NCI-H510A (cell line): ENCODE measurements at places on chromosomes 5 and 9.

- DNase-seq = no peak
These were observed 88.0 kb downstream of the DAP start for GRCh38 chr5:10673017-10673389.

DNA sequence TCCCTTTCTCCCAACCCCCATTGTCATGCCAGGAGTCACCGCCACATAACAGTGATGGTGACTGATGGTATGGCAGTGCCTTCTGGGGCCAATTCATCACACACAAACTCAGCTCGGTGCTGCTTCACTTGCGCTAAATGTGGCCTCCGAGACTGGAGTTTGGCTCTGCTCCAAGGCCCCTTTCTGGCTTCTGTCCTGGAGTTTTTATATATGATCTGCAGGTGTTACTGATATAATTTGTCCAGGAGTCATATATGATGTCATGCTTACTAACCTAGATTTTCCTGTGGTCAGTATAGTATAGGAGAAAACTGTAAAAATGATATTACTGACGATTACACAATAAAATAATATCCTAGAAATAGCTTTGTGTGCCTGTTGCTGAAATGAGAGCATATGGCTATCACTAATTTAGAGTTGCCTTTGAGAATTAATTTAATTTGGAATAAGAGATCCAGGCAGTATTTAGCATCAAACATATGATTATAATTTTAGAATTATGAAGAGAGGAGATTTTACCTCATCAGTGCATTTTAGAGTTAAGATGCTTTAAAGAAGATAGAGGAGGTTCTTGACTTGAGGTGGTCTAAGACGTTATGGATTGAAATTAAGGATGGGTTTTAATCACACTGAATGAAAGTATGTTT lies 334.1 kb upstream of the CD180 start:
- no peak for DNase-seq

DNA sequence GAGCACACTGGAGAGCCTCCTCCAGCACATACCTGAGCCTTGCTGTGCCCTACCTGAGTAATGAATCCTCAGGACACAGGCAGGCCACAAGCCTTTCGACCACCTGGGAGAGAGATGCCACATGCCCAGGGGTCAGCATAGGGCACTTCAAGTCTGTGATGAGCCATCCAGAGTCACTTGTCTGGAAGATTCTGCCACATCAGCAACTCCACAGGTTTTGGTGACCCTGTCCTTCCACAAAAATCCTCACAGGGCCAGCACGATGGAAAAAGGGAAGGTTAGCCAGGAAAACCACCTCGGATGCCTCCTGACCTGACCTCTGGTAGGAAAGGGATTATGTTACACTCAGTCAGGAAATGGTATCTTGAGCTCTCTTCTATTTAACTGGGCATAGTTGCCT lies 46.8 kb downstream of the FRMD3 start:
- no peak for DNase-seq

GRCh38 chr9:130364619-130365322 lies 80.0 kb upstream of the ASS1 start:
- DNase-seq = no peak

- DNase-seq = no peak
These were observed 21.1 kb upstream of the CYSTM1 start for GRCh38 chr5:140153905-140154304.

DNA sequence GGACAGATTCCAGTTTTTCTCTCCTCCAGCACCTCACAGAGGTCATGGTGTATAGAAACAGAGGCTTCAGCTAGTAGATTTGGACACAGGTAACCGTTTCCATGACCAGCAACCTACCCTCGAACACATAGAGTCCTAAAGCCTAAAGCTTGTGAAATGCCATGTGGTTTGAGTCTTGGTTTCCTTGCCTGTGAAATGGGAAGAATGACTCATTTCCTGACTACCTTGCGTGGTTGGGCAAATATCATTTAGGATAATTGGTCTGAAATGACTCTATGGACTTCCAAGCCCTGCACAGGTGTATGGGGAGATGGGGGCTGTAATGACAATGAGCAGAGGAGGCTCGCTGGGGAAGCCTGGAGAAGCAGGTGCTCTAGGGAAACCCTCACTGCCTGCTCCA lies 134.6 kb downstream of the TTLL11 start:
- no peak for DNase-seq

- DNase-seq = no peak
These were observed 1901.9 kb upstream of the ACO1 start for GRCh38 chr9:30482499-30482898.

- no peak for DNase-seq
These were observed 30.5 kb upstream of the HAPLN1 start for GRCh38 chr5:83751201-83751600.

- DNase-seq = no peak
These were observed 106.1 kb downstream of the SH3TC2 start for GRCh38 chr5:148956477-148957385.

GRCh38 chr9:123883634-123884033 lies 46.3 kb downstream of the DENND1A start:
- no peak for DNase-seq

DNA sequence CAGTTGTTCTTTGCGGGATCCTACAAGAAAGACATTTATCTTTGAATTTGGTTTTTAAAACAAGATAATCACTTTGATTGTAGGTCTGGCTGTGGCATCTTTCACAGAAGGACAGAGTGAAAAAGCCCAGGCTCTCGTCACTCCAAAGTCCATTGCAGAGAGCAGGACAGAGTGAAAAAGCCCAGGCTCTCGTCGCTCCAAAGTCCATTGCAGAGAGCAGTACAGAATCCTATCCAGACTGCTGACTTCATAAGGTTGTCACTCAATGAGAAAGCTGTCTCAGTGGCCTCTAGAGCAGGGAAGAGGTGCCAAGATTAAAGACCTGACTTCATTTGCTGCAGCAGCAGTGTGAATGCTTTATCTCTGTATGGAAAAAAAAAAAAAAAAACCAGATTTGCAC lies 16.3 kb upstream of the GPX8 start:
- DNase-seq = no peak

DNA sequence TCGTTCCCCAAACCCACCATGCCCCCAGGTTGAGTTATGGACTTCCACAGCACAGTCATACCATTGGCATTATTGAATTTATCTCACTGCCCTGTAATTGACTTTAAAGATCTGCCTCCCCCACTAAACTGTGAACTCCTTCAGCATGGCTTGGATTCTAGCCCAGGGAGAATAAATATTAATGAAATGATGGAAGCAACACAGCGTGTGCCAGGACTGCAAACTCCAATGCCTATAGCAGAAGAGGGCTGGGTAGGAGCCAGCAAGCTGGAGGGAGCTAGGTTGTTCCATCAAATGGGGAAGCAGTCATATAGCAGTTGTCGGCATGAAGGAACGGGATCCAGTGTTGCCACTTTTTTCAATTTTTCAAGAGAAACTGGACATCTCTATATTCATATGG lies 69.0 kb upstream of the MSX2 start:
- DNase-seq = no peak

DNA sequence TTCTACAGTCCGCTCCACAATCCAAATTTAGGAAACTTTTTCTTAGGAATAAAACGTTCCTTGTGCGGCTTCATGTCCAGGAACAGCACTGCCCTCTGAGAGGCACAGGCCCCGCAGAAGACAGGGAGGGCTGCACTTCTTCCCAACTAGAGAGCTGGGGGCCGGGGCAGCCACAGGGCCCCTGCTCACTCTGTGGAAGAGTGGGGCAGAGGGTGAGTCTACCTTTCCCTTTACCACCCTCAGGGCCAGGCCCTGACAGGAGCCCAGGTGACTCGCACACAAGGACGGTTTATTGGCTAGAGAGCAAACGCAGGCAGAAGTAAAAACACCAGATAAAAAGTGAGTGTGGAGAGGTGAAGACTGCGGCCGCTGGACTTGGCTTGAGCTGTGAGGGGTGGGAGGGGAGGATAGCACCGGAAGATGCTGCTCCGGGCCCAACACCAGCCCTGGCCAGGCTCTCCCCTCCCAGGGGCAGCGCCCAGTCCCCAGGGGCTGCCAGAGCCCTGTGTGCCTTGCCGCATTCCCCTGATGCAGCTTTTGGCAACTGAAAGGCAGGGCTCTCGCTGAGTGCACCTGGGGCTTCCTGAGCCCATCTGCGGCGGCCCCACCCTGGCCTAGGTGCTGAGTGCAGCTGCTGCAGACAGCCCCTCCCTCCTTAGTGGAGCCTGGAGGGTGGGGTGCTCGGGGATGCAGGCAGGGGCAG lies 20.2 kb downstream of the SH3GLB2 start:
- no peak for DNase-seq

DNA sequence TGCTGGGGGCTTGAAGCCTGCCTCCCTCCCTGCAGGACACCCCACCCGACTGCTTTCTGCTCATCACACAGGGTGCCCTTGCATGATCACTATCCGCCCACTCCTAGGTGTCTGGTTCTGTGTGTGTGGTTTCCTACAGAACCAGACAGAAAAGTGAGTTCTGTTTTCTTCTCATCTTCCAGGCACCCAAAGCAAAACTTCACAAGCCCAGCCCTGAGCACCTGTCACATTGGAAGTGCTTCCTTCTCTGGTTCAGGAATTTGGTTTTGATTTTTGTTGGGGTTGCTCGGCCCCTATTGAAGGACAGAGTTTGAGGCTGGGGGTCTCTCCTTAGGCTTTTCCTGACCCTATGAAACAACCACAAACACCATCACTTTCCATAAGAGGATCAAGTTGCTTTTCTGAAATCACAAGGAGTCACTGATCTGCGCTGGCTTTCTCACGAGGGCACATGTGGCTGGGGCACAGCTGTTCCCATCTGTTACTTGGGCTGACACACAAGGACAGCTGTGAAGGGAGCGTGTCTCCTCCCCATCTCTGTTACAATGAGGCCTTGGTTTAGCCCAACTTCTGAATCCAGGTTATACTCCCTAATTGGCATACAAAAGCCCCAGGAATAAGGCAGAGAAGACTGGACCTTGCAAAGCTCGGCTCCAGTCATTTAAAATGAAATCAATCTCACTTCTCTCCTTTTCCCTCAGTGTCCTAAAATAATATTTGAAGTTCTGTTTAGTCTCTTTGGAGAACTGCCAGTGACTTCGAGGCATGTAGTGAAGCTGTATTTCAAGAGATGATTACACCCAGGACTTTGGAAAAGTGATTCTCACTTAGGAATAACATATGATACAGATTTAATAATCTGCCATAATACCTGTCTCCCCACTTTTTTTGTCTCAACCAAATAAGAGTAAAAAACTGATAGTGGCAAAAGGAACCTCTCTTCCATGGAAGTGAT lies 213.1 kb upstream of the GAS1 start:
- no peak for DNase-seq

- no peak for DNase-seq
These were observed 131.3 kb upstream of the DAP start for GRCh38 chr5:10892147-10892910.

- no peak for DNase-seq
These were observed 22.3 kb downstream of the FBXW2 start for GRCh38 chr9:120770931-120771330.

GRCh38 chr5:179311091-179311470 lies 34.2 kb downstream of the ADAMTS2 start:
- no peak for DNase-seq

GRCh38 chr9:36457836-36458429 lies 57.9 kb upstream of the RNF38 start:
- no peak for DNase-seq

DNA sequence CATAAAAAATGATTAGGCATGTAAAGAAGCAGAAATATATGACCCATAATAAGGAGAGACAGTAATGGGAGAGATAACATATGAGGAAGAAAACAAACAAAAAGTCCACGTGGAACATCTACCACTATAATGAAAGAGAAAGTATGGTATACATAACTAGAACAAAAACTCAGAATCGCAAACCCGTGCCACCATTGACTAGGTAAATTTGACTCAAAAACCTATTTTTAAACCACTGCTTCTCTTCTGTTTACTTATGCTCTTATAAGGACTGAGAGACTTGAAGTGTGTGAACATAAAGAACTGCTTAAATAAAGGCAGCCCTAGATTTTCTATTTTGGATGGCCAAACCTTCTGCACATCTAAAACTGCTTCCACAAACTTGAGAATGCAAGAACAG lies 330.7 kb downstream of the CAAP1 start:
- DNase-seq = no peak

- no peak for DNase-seq
These were observed 115.3 kb downstream of the SLIT3 start for GRCh38 chr5:169185626-169186025.

- DNase-seq = no peak
These were observed 1.9 kb upstream of the UBE2QL1 start for GRCh38 chr5:6446626-6447309.

- no peak for DNase-seq
These were observed 103.7 kb upstream of the CD180 start for GRCh38 chr5:67300326-67300725.

- DNase-seq = no peak
These were observed 516.6 kb downstream of the AGTPBP1 start for GRCh38 chr9:85225180-85225579.

DNA sequence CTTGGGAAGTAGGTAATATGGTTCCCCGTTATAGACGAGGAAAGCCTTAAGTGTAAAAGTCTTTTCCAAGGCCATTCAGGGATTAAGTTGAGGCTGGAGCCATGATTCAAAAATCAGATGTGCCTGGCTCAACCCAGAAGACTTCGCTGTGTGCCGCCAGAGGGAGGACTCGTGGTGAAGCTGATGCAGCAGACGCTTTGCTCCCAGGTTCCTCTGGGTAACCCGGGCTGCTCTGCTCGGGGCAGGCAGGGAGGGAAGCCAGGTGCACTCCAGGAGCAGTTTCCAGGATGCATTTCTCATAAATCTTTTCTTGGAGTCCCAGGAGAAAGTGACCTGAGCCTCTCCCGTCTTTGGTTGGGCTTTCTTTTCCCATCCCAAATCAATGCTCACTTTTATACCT lies 62.9 kb upstream of the ICE1 start:
- no peak for DNase-seq

- no peak for DNase-seq
These were observed 367.6 kb downstream of the ARL15 start for GRCh38 chr5:53942724-53943123.

DNA sequence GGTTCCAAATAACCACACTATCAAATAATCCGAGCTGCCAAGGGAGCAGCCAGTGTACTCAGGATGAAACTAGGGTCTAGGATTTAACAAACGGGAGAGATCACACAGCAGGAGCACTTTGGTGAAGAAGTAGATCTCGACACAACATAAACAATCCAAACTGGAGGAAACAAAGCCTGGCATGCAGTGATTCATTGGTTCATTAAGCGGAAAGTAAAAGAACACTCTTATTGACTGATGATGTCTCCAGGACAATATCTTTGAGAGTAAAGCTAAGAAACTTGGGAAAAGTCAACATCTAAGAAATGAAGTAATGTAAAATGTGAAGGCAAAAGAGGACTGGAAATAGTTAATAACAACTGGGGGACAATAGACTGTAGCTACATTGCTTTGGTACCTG lies 1478.3 kb upstream of the CDH9 start:
- DNase-seq = no peak

DNA sequence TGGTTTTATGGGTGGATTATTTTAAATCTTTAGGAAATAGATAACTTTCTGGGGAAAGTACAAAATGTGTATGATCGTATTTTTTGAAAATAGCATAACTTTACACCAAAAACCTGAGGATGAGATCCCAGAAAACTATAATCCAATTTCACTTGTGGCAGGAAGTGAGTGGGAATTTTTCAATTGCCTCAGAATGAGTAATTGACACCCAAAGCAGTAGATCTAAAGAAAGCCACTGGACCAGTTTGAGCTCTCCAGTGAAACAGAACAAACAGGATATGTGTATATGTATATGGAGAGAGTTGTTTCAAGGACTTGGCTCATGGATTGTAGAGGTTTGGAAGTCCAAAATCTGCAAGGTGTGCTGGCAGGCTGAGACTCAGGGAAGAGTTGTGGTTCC lies 109.2 kb upstream of the SHB start:
- DNase-seq = peak; percentile 27
